ENCODE measurements at places on chromosomes 13 and 19. TPM values are rescaled to one million over a fixed set of nuclear protein-coding genes. Genes with fewer than 3 reads are reported as not detected.

GRCh38 chr19:2888731-2889224, 11.9 kb upstream of the ZNF57 start:
- no peak overlapping the region for H3K27ac ChIP-seq
- no peaks in the 10 kb centered on the region for H3K4me1 ChIP-seq
- no peak for DNase-seq
- no peaks in the 10 kb centered on the region for H3K36me3 ChIP-seq
- peak overlapping the region; percentile 38 for H3K4me3 ChIP-seq

DNA sequence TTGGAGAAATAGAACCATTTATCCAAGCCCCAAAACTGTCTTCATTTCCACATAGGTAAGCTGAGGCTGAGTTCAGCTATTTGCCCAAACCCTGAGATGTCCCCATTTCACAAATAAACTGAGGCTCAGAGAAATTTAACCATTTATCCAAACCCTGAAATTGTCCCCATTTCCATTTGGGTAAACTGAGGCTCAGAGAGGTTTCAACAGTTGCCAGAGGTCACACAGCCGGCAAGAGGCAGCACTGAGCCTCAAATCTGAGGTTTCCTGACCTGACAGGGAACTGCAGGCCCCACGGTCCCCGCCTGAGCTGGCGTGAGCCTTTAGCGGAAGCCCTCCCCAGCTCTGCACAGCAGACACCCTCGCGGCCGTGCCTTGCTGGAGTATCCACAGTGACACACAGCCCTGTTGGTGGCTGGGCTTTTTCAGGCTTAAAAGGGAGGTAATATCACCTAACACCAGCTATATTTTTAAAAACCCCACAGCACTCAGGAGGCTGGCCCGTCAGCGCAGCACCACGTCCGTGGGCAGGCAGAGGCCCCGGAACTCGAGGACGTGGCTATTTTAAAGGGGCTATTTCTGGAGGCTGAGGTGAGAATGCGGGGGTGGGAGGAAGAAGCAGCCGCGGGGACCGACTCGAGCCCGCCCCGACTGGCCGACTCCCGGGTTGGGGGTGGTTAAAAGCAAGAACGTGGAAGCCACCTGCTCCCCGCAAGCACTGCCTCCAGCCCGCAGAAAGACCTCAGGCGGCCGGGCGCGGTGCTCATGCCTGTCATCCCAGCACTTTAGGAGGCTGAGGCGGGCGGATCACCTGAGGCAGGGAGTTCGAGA, 18.5 kb downstream of the PTPRS start:
- H3K36me3 ChIP-seq: no peaks in the 10 kb centered on the region
- no peak overlapping the region for H3K27ac ChIP-seq
- no peak overlapping the region for H3K4me3 ChIP-seq
- no peak for DNase-seq
- H3K27me3 ChIP-seq: no peaks in the 10 kb centered on the region

- H3K36me3 ChIP-seq: no peaks in the 10 kb centered on the region
- no peak for DNase-seq
- no peaks in the 10 kb centered on the region for H3K27me3 ChIP-seq
- H3K27ac ChIP-seq: no peak overlapping the region
- H3K4me1 ChIP-seq: no peaks in the 10 kb centered on the region
Measured at GRCh38 chr19:28685802-28686201, 527.1 kb downstream of the UQCRFS1 start.

Gene GADD45B
- polyA plus RNA-seq: 56.3 TPM

Gene PRTN3
- polyA plus RNA-seq: not detected

GRCh38 chr13:75715601-75716523, 79.7 kb downstream of the LMO7 start:
- H3K4me3 ChIP-seq: no peak overlapping the region
- no peaks in the 10 kb centered on the region for H3K27me3 ChIP-seq
- no peak overlapping the region for H3K27ac ChIP-seq
- no peaks in the 10 kb centered on the region for H3K36me3 ChIP-seq
- DNase-seq: no peak

Gene HAUS8
- 14.8 TPM for polyA plus RNA-seq

DNA sequence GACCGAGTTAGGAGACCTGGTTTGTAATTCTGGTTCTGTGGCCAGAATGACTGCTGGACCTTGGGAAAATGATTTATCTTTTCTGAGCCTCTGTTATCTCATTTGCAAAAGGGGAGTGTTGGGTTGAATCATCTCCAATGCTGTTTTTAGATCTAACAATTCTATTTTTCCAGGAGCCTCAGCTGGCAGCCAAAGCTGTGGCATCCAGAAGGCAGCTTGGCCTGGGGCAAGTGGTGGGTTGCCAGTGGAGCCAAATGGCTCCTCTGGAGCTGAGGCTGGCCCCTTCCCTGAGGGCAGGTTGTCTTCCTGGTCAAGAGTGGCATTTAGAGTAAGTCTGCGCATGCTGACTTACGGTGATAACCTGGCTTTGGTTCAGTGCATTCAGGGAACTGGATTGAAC, 21.3 kb downstream of the B3GLCT start:
- H3K4me1 ChIP-seq: no peaks in the 10 kb centered on the region
- no peak overlapping the region for H3K27ac ChIP-seq
- H3K27me3 ChIP-seq: no peaks in the 10 kb centered on the region
- H3K4me3 ChIP-seq: no peak overlapping the region

- H3K27ac ChIP-seq: no peak overlapping the region
- H3K4me3 ChIP-seq: no peak overlapping the region
- no peaks in the 10 kb centered on the region for H3K4me1 ChIP-seq
- H3K36me3 ChIP-seq: no peaks in the 10 kb centered on the region
Measured at GRCh38 chr13:102693776-102694175, 1.1 kb downstream of the METTL21C start.

GRCh38 chr19:7975037-7975436, 30.4 kb downstream of the ELAVL1 start:
- no peak for DNase-seq
- H3K27ac ChIP-seq: no peak overlapping the region
- peaks cover 20% of the 10 kb centered on the region for H3K4me1 ChIP-seq
- H3K27me3 ChIP-seq: no peaks in the 10 kb centered on the region

DNA sequence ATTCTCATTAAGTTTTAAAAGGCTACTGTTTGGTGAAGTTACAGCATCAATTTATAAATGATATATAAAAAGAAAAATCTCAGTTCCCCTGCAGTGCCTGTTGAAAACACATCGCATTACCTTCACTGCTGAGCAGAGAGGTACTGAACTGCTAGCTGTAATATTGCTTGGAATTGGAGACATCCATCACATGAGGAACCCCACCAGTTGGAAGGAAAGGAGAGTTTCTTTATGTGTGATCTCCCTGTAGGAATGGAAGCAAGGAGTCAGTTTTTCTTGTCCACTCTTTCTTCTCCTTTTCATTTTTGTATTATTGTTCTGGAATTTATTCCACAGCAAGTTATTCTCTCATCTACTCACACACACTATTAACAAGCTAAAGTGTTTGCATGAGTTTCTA, 1586.0 kb upstream of the PRR20A start:
- H3K4me1 ChIP-seq: no peaks in the 10 kb centered on the region
- no peak overlapping the region for H3K4me3 ChIP-seq
- H3K27me3 ChIP-seq: no peaks in the 10 kb centered on the region
- H3K36me3 ChIP-seq: no peaks in the 10 kb centered on the region
